Hepatocyte (in vitro differentiated cells): ENCODE measurements at places on chromosomes 4 and X.

- no peak for DNase-seq
These were observed 172.2 kb downstream of the HS6ST2 start for GRCh38 chrX:132786217-132786616.

DNA sequence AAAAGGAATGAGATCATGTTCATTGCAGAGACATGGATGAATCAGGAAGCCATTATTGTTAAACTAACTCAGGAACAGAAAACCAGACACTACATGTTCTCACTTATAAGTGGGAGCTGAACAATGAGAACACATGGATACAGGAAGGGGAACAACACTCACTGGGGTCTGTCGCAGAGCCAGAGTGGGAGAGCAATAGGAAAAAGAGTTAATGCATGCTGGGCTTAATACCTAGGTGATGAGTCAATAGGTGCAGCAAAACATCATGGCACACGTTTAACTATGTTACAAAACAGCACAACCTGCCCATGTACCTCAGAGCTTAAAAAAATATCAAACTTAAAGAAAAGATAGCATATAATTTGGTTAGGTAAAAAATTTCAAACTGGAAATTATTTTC, 281.4 kb downstream of the PABPC4L start:
- no peak for DNase-seq

DNA sequence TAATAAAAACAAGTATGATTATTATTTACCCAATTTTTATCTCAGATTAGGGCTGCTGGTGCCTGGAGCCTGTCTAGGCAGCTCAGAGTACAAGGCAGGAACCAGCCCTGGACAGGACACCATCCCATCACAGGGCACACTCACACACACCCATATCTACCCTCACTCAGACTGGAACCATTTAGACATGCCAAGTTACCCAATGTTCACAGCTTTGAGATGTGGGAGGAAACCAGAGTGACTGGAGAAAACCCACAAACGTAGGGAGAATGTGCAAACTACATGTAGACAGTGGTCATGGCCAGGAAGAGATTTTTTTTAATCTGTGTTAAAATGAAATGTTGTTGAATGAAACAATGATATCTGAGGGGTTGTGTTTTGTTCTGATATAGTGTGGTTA, 35.7 kb upstream of the ADGRA3 start:
- DNase-seq = no peak

DNA sequence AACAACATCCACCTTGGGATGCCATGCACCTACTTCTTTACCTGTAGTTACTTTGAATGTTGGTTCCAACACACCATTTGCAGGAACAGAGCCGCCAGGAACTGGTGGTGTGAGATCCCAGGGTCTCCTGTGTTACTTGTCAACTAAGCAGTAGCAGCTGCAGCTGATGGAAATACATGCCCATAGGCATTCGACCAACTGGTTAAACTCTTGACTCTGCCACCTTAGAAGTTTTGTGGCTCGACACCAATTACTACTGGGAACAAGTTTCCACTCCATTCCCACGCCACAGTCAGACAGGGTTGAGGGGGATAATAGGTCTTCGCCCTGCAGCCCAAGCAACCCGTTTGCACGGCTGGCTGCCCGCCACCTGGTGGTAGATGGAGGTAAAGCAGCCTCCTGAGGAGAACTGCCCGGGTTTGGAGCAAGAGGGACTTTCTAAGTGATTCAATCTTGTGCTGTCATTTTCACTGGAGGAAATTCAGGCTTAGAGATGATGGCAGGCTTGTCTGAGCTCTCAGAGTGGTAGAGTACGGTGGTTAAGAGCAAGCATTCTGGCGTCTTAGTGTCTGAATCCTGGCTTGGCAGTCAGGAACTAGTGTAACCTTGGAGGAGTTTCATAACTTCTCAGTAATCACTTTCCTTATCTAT, 119.1 kb upstream of the TRIM2 start:
- peak; percentile 82 for DNase-seq

GRCh38 chrX:1521459-1521956, 15.5 kb downstream of the P2RY8 start:
- DNase-seq = no peak

DNA sequence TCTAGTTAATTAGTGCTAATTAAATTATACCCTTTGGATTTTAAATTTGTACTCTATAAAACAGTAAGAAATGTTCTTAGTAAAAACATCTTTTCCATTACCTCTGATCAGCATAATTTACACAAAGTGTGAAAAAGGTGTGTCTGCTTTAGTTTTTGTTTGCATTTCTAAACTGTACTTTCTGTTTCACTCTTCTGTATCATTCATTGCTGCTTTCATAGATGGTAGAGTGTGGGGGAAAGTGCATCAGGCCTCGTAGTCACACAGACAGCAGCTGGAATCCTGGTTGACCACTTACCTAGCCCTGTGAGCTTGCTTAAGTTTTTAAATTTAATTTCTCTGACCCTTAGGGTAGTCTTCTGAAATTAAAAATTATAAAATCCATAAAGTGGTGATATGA, 275.4 kb upstream of the PITX2 start:
- DNase-seq = no peak

GRCh38 chrX:57367649-57368048, 81.1 kb downstream of the FAAH2 start:
- peak; percentile 5 for DNase-seq

- peak; percentile 66 for DNase-seq
These were observed 110.2 kb upstream of the MYOZ2 start for GRCh38 chr4:119025420-119025819.

- no peak for DNase-seq
These were observed 77.5 kb downstream of the CYTL1 start for GRCh38 chr4:4941751-4942150.

DNA sequence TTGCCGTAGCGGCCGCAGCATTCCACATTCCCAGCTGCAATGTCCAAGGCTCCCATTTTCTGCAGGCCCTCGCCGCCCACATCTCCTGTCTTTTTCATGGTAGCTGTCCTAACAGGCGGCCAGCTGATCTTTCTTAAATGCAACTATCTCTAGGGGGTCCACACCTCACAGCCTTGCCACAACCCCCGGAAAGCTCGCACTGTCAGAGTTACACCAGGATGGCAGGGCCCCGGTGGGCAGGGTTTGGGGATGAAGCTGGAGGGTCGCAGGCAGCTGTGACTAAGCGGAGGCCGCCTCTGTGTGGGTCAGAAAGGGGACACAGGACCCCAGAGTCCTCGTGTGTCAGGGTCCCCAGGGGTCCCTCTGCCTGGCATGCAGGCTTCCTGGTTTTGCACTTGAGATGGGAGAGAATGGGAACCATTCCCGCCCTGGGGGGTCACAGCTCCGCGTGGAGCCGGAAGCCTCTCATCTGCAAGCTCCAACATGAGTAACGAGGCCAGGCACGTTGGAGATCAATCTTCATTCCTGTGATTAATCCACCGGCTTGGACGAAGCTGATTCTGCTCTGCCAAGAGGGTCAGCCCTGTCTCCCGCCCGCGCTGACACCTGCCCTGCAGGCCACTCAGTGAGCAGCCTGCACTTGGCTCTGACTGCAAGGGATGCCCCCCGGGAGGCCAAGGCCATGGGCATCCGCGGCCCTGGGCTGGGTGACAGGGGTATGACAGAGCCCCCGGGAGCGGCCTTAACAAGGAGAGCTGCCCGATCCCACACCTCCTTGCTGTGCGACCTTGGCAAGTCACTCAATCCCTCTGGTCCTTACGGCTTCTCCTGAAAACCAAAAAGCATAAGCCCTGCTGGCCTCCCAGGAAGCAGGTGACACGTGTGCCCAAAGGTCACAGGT, 97.9 kb downstream of the ADRA2C start:
- DNase-seq = no peak

GRCh38 chrX:49892542-49892941, 13.3 kb downstream of the USP27X start:
- DNase-seq = no peak

- peak; percentile 30 for DNase-seq
These were observed 737 bp downstream of the FGF2 start for GRCh38 chr4:122827258-122827878.

DNA sequence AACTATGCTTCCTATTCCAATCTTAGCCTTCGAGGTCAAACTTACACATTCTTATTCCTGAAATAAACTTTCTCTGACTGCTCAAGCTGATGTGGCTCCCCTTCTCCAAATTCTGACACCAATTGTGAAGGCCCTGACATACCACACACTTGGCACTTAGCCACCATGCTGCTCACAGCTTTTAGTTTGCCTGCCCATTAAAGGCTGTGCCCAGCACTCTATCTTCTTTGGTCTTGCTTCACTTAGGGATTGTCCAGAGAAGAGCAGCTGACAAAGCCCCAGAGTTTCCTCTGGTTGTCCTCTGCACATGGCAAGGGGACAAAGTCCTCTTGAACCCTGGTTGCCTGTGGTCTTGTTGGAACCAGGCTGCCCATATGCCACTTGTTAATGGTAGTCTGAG, 126.1 kb downstream of the ARHGEF9 start:
- DNase-seq = no peak

DNA sequence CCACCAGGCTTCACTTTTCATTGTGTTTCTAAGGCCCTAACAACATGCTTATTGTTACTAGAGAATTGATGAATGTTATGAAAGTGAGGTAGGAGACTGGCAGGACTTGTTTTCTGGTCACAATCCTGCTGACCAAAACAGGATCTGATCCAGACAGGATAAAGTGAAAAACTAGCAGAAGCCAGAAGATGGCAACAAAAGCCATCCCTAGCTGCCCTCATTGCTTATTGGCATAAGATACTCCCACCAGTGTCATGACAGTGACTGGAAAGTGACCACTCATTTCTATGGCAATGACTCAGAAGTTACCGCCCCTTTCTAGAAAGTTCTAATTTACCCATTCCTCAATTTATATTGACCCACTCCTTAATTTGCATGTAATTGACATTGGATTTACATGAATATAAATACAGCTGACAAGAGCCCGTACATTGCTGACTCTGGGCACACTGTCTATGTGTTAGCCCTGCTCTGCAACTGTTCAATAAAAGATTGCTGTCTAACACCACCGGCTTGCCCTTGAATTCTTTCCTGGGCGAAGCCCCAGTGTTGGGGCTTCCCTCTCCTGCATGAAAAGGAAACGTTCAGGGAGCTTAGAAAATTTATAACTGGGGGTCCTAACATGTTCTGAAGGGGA, 30.0 kb upstream of the FGG start:
- no peak for DNase-seq

DNA sequence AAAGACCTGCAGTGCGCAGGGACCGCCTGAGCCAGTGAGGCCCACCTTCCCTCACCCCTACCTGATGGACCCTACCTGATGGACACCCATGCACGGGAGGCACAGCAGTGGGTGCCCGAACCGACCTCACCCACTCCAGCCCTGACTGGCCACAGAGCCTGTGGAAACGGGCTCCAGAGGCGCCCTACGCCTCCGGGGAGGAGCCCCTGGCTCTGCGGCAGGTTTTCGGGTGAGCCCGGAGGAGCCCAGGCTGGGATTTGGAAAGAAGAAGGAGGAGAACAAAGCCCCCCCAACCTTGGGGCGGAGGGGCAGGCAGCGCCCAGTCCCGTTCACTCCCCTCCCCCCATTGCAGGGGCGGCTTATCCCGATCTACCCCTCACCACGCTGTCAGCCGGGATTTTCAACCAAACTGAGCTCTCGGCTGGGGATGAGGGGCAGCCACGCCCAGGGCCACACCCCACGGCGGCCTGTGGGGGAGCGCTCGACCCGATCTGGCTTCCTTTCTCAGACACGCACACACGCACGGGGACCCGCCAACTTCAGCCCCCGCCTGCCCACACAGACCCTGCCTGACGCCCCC, 675 bp downstream of the L1CAM start:
- no peak for DNase-seq

GRCh38 chr4:26284536-26284935, 36.3 kb upstream of the RBPJ start:
- no peak for DNase-seq

GRCh38 chr4:30847167-30847566, 127.0 kb downstream of the PCDH7 start:
- DNase-seq = no peak

DNA sequence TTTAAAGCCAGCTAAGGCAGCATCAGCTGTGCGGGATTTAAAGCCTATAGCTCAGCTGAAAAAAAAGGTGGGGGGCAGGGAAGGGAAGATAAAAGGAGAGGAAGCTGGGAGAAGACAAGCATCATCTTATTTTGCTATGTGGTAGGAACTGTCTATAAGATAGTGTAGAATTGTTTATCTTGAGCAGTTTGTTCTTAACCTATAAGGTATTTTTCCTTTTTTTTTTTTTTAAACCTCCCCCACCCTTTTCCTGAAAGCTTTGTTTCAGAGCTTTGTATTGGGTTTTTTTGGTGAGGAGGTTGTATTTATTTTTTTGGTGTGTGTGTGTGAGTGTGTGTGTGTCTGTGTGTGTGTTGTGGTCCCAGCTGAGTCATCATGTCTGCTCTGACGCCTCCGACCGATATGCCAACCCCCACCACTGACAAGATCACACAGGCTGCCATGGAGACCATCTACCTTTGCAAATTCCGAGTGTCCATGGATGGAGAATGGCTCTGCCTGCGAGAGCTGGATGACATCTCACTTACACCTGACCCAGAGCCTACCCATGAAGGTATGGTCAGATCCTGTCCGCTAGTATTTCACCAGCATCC, 531 bp downstream of the RUFY3 start:
- no peak for DNase-seq

DNA sequence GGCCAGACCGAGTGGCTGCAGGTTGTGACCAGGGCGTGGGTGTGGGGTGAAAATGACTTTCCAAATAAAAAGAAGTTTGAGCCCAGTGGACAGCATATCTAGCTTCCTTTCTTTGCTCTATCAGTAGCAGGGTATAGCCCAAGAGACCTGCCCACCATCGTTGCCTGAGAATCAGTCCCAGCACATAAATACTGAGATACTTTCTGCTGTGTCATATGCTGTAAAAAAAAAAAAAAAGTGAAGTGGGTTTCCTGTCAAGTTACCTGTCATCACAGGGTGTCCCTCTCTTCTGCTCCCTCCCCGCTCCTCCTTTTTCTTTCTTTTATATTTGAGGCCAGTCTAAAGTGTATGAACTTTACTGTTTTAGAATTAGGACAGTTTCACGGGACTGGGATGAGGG, 330.3 kb upstream of the BOD1L1 start:
- DNase-seq = no peak

GRCh38 chr4:32025851-32026459, 1305.8 kb downstream of the PCDH7 start:
- DNase-seq = peak; percentile 72

DNA sequence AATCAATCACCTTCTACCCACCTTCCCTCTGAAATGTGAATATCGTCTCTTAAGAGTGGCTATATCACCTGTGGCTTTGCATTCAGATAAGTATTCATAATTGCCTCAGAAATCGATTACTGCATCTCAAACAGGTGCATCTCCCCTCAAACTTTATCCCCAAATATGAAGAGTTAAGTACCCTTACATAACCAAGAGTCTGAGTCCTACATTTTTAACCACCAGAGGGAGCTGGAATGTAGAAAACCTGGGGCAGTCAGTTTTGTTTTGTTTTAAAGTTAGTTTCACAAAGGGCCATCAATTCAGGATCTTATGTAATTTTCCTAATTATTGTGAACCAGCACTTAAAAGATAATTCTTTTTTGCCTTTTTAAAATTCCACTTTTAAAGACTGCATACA, 5.7 kb downstream of the TCEANC start:
- peak; percentile 60 for DNase-seq

GRCh38 chr4:34766935-34767334, 1477.4 kb downstream of the ARAP2 start:
- DNase-seq = no peak
